ENCODE measurements at places on chromosomes 5 and 9.

- DNase-seq = no peak
These were observed 275.3 kb downstream of the HTR1A start for GRCh38 chr5:63686938-63687337.

DNA sequence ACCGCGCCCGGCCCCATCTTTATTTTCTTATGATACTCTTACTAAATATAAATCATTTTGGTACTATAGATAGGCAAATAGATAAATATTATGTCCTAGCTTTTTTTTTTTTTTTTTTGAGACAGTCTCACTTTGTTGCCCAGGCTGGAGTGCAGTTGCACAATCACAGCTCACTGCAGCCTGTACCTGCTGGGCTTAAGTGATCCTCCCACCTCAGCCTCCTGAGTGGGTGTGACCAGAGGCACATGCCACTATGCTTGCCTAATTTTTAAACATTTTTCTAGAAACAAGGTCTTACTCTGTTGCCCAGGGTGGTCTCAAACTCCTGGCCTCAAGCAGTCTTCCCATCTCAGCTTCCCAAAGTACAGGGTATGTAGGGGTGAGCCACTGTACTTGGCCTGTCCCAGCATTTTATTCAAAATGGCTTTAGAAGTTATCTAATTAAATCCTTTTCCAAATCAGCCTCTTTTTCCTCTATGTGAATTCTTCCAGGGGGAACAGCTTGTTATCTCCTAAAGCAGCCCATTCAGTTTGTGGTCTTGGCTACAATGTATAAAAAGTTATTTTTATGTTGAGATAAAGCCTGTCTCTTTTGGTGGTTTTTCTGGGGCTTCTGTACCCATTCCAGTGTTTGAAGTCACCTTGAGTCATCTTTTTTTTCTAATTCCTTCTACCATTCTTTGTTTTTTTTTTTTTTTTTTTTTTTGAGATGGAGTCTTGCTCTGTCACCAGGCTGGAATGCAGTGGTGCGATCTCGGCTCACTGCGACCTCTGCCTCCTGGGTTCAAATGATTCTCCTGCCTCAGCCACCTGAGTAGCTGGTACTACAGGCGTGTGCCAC is 12.1 kb downstream of the MELK start:
- DNase-seq = no peak

- no peak for DNase-seq
These were observed 501.5 kb downstream of the DMAC1 start for GRCh38 chr9:7298123-7298522.

DNA sequence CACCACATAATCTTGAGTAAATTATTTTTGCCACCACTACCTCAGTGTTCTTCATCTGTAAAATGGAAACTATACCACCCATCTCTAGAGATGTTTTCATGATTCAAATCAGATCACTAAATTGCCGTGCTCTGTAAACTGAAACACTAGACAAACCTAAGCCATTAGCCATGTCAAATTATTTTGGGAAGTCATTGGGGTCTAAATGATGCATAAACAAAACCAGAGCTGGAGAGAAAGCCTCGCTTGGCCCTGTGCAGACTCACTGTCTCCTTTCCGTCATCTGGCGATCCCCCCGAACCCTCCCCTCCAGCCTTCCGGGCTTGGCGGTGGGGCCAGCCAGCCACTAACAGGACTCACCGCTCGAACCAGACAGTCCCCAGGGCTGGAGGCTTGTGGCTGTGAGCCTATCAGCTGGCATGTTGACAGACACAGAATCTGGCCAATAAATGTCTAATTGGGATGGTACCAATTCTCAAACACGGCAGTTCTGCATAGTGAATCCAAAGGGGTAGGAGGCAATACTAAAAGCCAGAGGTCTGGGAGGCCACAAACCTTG is 256.5 kb downstream of the SEC61B start:
- no peak for DNase-seq

- no peak for DNase-seq
These were observed 259.1 kb downstream of the MLLT3 start for GRCh38 chr9:20363233-20363632.
